ENCODE measurements at places on chromosomes 4 and X. TPM values are rescaled to one million over a fixed set of nuclear protein-coding genes. Genes with fewer than 3 reads are reported as not detected.

Gene MGAT4D
- not detected for polyA plus RNA-seq

Gene NIPAL1
- 0.50 TPM for polyA plus RNA-seq

Gene SCML2
- polyA plus RNA-seq, result 2.6 TPM

Gene FGF16
- polyA plus RNA-seq, result not detected

Gene STS
- 35.7 TPM for polyA plus RNA-seq

Gene TACR3
- polyA plus RNA-seq, result not detected

Gene OTC
- polyA plus RNA-seq, result not detected

Gene SHROOM2
- polyA plus RNA-seq, result 30.5 TPM

Gene EDNRA
- 0.76 TPM for polyA plus RNA-seq

Gene TEX13D
- polyA plus RNA-seq, result not detected

Gene VCX2
- not detected for polyA plus RNA-seq

Gene KLHL13
- polyA plus RNA-seq, result 94.6 TPM

Gene MAP7D3
- polyA plus RNA-seq, result 11.5 TPM

Gene H2BW1
- polyA plus RNA-seq, result not detected

Gene FGFR3
- polyA plus RNA-seq, result 2.1 TPM

Gene MAEA
- 19.0 TPM for polyA plus RNA-seq

Gene HSFX2
- polyA plus RNA-seq, result not detected

Gene GABRG1
- 7.0 TPM for polyA plus RNA-seq

Gene TCEAL2
- 76.8 TPM for polyA plus RNA-seq

Gene DCAF16
- 15.5 TPM for polyA plus RNA-seq

Gene S100G
- polyA plus RNA-seq, result not detected

Gene TMEM164
- 2.3 TPM for polyA plus RNA-seq

Gene MAP9
- 235 TPM for polyA plus RNA-seq

Gene RAB39B
- polyA plus RNA-seq, result 22.1 TPM

Gene IDS
- polyA plus RNA-seq, result 21.7 TPM

Gene EXOC1L
- polyA plus RNA-seq, result not detected
